ENCODE measurements at places on chromosomes 3 and 15.

DNA sequence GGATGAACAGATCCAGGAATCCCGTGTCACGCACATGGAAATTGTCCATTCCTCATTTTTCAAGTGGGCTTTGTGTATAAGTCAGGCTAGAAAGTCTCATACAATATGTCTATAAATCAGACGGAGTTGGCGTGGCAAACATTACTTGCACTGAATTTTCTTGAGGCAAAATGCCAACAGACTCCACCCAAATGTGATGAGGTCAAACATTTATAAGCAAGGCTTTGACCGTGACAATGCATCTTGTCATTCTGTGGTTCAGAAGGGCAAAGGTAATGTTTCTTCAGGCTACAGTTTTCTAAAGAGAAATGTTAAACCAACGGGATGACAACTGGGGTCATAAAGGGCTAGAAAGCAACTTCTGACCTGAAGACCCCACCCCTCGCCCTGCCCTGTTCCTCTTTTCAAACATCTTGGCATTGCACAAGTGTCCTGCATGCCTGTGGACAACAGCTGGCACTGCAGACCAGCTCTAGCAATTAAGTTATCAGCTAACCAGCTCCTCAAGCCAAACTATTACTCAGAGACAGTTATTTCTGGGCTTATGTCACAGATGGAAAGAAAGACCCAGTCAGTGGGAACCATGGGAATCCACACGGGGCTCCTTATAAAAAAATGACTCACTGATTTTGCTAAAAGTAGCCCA is 36.5 kb upstream of the SPTBN5 start:
- DNase-seq: peak; percentile 88

DNA sequence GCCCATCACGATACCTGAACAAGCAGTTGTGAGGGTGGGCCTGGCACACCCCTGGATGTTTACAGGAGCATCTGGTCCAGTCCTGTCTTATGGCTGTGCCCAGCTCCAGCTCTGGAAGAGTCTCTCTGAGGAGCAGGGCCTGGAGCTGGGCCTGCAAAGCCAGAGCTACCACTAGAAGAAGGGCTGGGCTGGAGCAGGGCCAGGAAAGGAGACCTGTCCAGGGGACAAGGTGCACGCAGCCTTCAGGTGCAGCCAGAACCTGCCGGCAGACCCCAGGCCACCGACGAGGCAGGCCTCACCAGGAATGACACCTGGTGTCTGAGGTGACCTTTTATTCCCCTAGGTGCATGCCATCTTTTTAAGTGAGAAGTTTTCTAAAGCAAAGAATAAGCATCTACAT is 8.4 kb upstream of the BCL2L10 start:
- no peak for DNase-seq

- no peak for DNase-seq
Observed at GRCh38 chr15:64877435-64877834, 34.3 kb upstream of the ANKDD1A start.

GRCh38 chr3:57298041-57298440 is 5.6 kb upstream of the ASB14 start:
- no peak for DNase-seq

- DNase-seq: peak; percentile 75
Observed at GRCh38 chr3:170418422-170419398, at the start of gene CLDN11. Gene CLDN11 (plus strand): TSS chr3:170418868. CDS start chr3:170419067, 199 bp downstream.
